ENCODE measurements at places on chromosomes 4 and X.

DNA sequence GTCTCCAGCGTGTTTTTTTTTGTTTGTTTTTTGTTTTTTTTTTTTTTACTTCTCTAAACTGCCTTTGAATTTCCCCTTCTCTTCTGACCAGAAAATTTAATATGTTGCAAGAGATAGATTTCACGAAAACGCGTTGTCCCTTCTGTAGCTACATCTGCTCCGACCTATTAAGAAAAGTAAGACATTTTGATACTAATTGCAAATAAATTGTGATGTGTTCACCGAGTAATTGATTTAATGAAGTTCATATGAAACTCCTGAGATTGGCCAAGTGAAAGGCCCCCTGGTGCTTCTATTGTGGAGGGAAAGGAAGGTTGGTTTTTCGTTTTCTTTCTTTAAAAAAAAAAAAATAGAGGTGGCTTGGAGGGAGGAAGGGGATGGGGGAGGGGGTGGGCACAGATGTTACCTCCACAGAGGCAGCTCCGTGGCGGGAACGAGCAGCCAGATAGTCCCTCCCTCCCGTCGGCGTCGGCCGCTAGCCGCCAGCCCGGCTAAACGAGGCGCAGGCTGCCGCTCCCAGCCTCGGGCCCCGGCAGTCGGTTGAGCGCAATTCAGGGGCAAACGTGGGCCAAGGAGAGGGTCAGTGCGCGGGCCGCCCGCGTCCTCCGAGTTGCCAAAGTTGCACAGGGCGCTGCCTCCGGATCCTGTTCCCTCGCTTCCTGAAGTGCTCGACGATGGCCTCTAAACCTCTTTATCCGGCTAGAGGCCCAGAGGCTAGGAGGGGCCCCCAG, 139.1 kb upstream of the ZIC3 start:
- no peak for DNase-seq

GRCh38 chr4:147938496-147938895, 206.6 kb downstream of the ARHGAP10 start:
- no peak for DNase-seq

DNA sequence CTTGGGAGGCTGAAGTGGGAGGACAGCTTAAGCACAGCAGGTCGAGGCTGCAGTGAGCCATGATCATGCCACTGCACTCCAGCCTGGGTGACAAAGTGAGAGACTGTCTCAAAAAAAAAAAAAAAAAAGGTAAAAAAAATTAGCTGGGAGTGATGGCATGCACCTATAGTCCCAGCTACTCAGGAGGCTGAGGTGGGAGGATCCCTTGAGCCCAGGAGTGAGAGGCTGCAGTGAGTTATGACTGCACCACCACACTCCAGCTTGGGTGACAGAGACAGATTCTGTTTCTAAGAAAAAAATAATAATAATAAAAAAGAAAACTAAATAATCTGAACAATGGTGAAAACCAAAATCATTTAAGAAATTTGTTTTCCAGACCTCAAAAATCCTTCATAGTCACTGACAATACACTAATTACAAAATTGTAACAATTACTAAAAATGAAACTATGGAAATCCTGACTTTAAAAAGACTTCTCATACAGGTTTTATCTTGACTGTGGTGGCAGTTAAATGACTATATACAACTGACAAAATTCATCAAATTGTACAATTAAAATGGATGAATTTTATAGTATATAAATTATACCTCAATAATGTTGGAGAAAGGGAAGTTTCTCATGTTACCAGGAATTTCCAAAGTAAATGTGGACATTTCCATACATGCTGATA, 31.3 kb downstream of the PHF8 start:
- DNase-seq = no peak

GRCh38 chr4:82787342-82787741, 11.3 kb downstream of the SCD5 start:
- DNase-seq = no peak

DNA sequence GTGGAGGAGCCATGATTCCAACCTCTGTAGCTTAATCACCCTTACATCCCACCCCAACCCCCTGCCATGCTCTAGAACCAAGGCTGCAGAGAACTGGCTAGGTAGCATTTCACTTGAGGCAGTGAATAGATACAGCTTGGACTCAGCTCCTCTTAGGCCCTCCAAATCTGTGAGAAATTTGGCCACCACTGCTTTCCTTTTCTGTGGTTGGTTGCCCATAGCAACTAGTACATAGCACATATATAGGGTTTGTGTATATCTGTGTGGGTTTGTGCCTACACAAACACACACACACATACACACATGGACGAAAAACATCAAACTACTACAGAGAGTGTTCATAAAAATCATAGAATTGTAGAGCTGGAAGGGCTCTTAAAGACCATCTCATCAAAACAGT, 52.0 kb upstream of the CCDC160 start:
- no peak for DNase-seq

- no peak for DNase-seq
These were observed 24.4 kb upstream of the FAM47B start for GRCh38 chrX:34918091-34918736.

DNA sequence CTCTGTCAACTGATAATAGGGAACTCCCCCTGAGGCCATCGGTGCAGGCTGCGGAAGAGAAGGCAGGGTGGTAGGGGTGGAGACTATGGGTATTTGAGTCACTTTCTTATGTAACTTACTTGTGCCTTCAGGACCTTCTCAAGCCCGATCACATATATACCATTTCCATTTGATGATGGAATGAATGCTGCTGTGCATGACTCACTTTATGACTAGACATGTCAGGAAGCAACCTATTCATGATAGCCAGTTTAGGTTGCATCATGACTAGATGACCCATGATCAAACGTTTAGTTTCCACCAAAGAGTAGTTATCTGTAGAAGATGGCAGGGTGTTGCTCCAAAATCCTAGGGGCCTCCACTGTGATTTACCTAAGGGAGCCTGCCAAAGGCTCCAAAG, 435.5 kb downstream of the DTHD1 start:
- no peak for DNase-seq

- no peak for DNase-seq
These were observed 16.0 kb downstream of the NBDY start for GRCh38 chrX:56744996-56745395.

GRCh38 chr4:14335872-14336271, 666.4 kb upstream of the CPEB2 start:
- DNase-seq = no peak

DNA sequence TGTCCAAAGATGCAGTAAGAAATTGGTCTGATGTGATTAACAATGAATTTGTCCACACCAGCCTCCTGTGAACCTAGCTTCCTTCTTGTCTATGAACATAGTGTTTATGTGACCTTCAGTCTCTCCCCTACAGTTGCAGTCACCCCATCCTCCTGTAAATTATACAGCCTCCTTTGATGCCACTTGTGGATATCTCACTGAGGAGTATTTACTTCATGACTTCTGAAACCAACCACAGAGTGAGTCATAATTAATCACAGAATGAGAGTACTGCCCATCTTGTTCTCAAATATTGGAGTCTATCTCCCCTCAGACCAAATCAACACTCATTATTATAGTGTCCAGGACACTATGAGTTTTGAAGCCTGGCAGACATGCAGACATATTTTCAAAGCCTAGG, 27.3 kb upstream of the XAGE2 start:
- DNase-seq = no peak
